Ureter (tissue), 1 donor: ENCODE measurements at places on chromosomes 1 and 21. TPM values are rescaled to one million over a fixed set of nuclear protein-coding genes. Genes with fewer than 3 reads are reported as not detected.

Gene TTC34
- total RNA-seq: 3.0 TPM

Gene ZFP69
- 5.8 TPM for total RNA-seq

Gene FNDC10
- total RNA-seq: 4.1 TPM

Gene PTPRF
- total RNA-seq: 405 TPM

Gene SLAMF6
- 3.0 TPM for total RNA-seq

Gene ANGPTL3
- total RNA-seq: not detected

Gene MYCL
- total RNA-seq: 84.3 TPM

Gene EFNA3
- 1.1 TPM for total RNA-seq

Gene PLPPR5
- total RNA-seq: 0.08 TPM

Gene DPT
- total RNA-seq: 15.9 TPM

Gene SH3D21
- 9.5 TPM for total RNA-seq

Gene MCOLN2
- 2.0 TPM for total RNA-seq

Gene ZNF695
- total RNA-seq: not detected

Gene DPM3
- total RNA-seq: 75.4 TPM

Gene G0S2
- total RNA-seq: 7.7 TPM

Gene PROX1
- 3.0 TPM for total RNA-seq

Gene MFSD2A
- 28.5 TPM for total RNA-seq

Gene AMY1B
- not detected for total RNA-seq

Gene DCDC2B
- total RNA-seq: not detected

Gene GSTM5
- 11.6 TPM for total RNA-seq

Gene LIPI
- total RNA-seq: not detected

Gene CCDC18
- 3.8 TPM for total RNA-seq

Gene RNF186
- total RNA-seq: not detected

Gene COQ8A
- total RNA-seq: 32.7 TPM

Gene FBLIM1
- total RNA-seq: 81.8 TPM

Gene FLAD1
- 48.3 TPM for total RNA-seq

Gene SERTAD4
- 2.1 TPM for total RNA-seq

Gene TDRD5
- total RNA-seq: 1.0 TPM

Gene NES
- total RNA-seq: 42.4 TPM

Gene SYT2
- total RNA-seq: not detected

Gene TSPAN2
- 22.0 TPM for total RNA-seq

Gene DCST1
- not detected for total RNA-seq

Gene NTRK1
- total RNA-seq: 1.7 TPM

Gene S100A7A
- not detected for total RNA-seq

Gene KIF14
- 0.26 TPM for total RNA-seq

Gene VWA5B1
- 41.9 TPM for total RNA-seq

Gene ARMH1
- 3.0 TPM for total RNA-seq

Gene TXNDC12
- 41.7 TPM for total RNA-seq

Gene MEGF6
- total RNA-seq: 22.2 TPM

Gene ATP5PB
- total RNA-seq: 265 TPM

Gene EPHB2
- 14.6 TPM for total RNA-seq

Gene LCE1A
- total RNA-seq: not detected

Gene KCNJ9
- not detected for total RNA-seq

Gene AGT
- 47.6 TPM for total RNA-seq

Gene CD5L
- total RNA-seq: not detected
